ENCODE measurements at places on chromosomes 7 and 10. TPM values are rescaled to one million over a fixed set of nuclear protein-coding genes. Genes with fewer than 3 reads are reported as not detected.

DNA sequence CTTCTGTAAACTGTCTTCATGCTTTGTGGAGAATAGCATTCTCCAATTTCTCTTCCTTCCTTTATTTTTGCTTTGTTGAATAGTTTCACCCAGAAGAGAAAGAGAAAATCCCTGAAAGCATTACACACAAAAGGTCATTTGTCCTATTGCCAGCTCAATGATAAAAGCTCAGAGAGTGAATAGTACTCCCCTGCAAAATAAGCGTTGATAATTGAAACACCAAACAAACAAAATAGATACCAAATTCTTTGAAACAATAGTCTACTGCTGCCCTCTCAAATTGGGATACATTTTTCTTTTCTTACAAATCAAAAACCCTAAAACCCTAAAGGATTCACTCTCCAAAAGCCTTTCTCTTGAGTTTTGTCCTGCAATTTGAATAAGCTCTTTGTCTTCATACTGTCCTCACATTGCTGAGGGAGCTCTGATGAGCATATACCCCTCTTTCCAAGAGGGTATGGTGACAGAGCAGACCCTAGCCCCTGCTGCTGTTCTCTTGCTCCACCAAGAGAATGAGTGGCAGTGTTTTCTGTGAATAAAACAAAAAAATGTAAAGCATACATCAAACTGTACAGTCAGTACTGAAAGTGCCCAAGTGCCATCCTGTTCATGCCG is 134.4 kb downstream of the CSTF2T start:
- no peak for DNase-seq
- no peak overlapping the region for H3K4me3 ChIP-seq
- no peak overlapping the region for H3K27ac ChIP-seq
- H3K27me3 ChIP-seq, result no peaks in the 10 kb centered on the region
- H3K36me3 ChIP-seq, result no peaks in the 10 kb centered on the region
- H3K4me1 ChIP-seq, result no peaks in the 10 kb centered on the region

DNA sequence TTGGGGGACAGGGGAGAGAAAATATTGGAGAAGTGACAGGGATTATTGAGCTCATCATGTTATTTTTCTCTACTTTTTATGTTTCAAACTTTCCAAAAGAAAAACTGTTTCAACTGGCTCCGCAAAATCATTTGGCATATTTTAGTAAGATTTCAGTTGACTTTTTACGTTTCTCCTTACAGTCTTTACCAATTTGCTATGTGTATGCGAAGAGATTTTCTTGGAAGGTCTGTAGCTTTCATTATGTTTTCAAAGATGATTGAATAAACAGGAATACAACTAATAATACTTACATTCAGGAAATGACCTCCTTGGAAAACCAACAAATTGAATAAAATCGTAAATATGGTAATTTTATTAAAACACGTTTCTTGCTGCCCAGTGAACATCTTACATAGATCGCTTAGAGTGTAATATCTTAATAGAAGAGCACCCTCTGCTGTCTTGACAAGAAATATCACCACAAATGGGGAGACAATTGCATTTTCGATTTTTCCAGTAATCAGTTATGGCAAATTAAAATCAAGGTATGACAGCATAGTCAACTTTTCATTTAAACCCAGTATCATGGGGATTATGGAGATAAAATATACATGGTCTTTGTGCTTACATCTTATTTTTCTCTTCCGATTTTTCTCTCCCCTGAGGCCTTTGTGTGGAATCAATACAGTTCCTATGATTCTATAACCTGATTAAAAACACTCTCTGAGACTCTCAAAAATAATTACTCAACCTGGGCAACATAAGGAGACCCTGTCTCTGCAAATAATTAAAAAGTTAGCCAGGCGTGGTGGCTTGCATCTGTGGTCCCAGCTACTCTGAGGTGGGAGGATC is 43.1 kb downstream of the MBL2 start:
- peak; percentile 41 for DNase-seq
- no peaks in the 10 kb centered on the region for H3K4me1 ChIP-seq
- H3K36me3 ChIP-seq, result no peaks in the 10 kb centered on the region
- H3K27ac ChIP-seq, result no peak overlapping the region

The GALNT17 gene
- 5.2 TPM for total RNA-seq

The NME8 gene
- total RNA-seq, result 0.06 TPM

The MYH16 gene
- not detected for total RNA-seq
